ENCODE measurements at places on chromosomes 5 and 9. TPM values are rescaled to one million over a fixed set of nuclear protein-coding genes. Genes with fewer than 3 reads are reported as not detected.

The OR1J2 gene
- total RNA-seq, result not detected

The HMMR gene
- 99.1 TPM for total RNA-seq

The HRH2 gene
- not detected for total RNA-seq

The IRX4 gene
- not detected for total RNA-seq

Data from uterine smooth muscle cell (primary cell).